ENCODE measurements at places on chromosomes 13 and 19. TPM values are rescaled to one million over a fixed set of nuclear protein-coding genes. Genes with fewer than 3 reads are reported as not detected.

DNA sequence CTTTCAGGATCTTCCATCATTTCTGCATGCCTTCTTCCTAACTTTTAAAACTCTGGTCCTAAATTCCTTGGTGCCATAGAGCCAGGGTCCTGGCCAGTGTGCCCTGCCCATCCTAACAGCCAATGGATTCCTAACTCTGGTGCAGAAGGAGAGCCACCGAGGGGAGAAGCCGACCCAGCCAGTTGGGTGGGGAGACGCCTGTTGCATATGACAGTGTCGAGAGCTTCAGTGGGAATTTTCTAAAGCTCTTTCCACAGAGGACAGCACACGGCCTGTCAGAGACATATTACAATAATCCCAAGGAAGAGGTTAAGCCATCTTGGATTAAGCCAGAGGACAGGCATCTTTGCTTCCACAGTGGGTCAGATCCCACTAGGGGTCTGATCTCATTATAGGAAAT, 180.4 kb downstream of the ZNF536 start:
- H3K27ac ChIP-seq: no peak overlapping the region
- no peaks in the 10 kb centered on the region for H3K27me3 ChIP-seq
- DNase-seq: no peak
- H3K36me3 ChIP-seq: peaks cover 6% of the 10 kb centered on the region
- H3K4me1 ChIP-seq: peaks cover 30% of the 10 kb centered on the region

GRCh38 chr19:46213156-46213555, 16.4 kb upstream of the IGFL1 start:
- no peak for DNase-seq
- no peaks in the 10 kb centered on the region for H3K36me3 ChIP-seq
- H3K4me1 ChIP-seq: no peaks in the 10 kb centered on the region
- H3K27ac ChIP-seq: no peak overlapping the region

DNA sequence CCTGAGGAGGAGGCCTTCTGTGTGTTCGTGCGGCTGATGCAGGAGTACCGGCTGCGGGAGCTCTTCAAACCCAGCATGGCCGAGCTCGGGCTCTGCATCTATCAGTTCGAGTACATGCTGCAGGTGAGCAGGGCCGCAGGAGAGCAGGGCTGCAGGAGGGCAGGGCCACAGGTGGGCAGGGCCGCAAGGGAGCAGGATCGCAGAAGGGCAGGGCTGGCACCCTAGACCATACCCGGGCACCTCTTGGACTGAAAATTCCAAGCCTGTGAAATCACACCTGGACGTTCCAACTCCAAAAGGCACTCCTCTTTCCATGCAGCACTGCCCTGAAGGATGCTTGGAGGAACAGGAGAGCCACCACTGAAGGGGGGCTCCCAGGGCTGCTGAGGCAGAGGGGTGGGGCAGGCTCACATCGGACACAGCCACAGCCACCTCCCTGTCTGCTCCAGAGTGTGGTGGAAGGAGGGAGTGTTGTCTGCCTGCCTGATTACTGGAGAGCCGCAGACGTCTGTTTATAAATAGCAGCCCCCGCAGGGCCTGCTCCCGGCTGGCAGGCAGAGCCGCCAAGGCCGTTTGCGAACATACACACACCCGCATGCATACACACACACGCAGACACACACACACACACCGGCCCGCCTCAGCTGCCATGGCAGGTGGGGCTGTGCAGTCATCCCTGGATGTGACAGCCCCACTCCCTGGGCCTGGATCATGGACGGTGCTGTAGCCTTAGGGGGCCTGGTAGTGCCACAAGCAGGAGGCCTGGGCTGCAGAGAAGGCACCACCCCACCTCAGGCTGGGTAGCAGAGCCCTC, 20.2 kb downstream of the EVI5L start:
- no peak overlapping the region for H3K4me3 ChIP-seq
- no peaks in the 10 kb centered on the region for H3K4me1 ChIP-seq
- no peaks in the 10 kb centered on the region for H3K36me3 ChIP-seq
- DNase-seq: peak; percentile 26
- H3K27me3 ChIP-seq: no peaks in the 10 kb centered on the region

- no peaks in the 10 kb centered on the region for H3K27me3 ChIP-seq
- DNase-seq: peak; percentile 71
- peaks cover 17% of the 10 kb centered on the region for H3K4me1 ChIP-seq
- H3K27ac ChIP-seq: no peak overlapping the region
- no peaks in the 10 kb centered on the region for H3K36me3 ChIP-seq
- no peak overlapping the region for H3K4me3 ChIP-seq
Measured at GRCh38 chr13:72290962-72291681, 424.1 kb upstream of the DACH1 start.

GRCh38 chr19:14147797-14148605, 11.6 kb upstream of the ASF1B start:
- peak; percentile 85 for DNase-seq
- no peak overlapping the region for H3K4me3 ChIP-seq
- no peaks in the 10 kb centered on the region for H3K36me3 ChIP-seq
- H3K27ac ChIP-seq: no peak overlapping the region

DNA sequence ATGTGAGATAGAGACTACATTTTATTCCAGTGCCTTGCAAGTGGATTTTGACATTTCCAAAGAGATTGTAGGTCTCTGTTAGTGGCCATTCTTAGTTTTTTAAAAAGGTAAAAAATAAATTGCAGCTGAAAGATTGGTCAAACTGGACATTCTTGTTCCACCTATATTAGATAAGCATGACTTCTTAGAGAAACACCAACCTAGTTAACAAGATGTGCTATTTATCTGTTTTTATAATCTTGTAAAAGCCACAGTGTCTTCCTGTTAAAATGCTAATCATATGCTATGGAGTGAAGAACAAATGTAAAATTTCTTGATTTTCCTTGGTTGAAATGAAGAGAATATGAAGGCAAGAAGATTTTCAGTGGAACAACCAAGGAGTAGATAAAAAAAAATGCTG, 33.4 kb upstream of the GPR183 start:
- no peak for DNase-seq
- no peaks in the 10 kb centered on the region for H3K4me1 ChIP-seq
- peaks cover 7% of the 10 kb centered on the region for H3K36me3 ChIP-seq
- H3K27me3 ChIP-seq: no peaks in the 10 kb centered on the region
- H3K4me3 ChIP-seq: no peak overlapping the region
- no peak overlapping the region for H3K27ac ChIP-seq

- H3K27ac ChIP-seq: no peak overlapping the region
- no peak for DNase-seq
- no peaks in the 10 kb centered on the region for H3K27me3 ChIP-seq
Measured at GRCh38 chr19:33442706-33443105, 69.2 kb downstream of the CEBPG start.

- no peak for DNase-seq
- no peak overlapping the region for H3K27ac ChIP-seq
- H3K4me3 ChIP-seq: no peak overlapping the region
- no peaks in the 10 kb centered on the region for H3K27me3 ChIP-seq
Measured at GRCh38 chr19:14189415-14189814, 16.6 kb downstream of the ADGRL1 start.

- no peaks in the 10 kb centered on the region for H3K4me1 ChIP-seq
- no peak for DNase-seq
- H3K27ac ChIP-seq: no peak overlapping the region
- no peaks in the 10 kb centered on the region for H3K27me3 ChIP-seq
- no peak overlapping the region for H3K4me3 ChIP-seq
- peaks cover 6% of the 10 kb centered on the region for H3K36me3 ChIP-seq
Measured at GRCh38 chr13:43110658-43111057, 87.3 kb downstream of the DNAJC15 start.

DNA sequence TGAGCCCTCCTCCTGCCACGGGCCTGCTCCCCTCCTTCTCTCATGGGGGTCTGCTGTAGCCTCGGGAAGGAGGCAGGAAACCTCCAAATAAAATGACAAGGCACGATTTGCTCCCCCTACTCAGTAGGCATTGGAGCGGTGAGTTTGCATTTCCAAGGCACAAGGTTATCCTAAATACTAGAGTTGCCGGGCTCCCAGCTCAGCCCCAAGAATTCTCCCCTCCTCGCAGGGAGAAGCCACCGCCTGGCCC, 1.5 kb downstream of the CEBPA start:
- H3K36me3 ChIP-seq: no peaks in the 10 kb centered on the region
- H3K27ac ChIP-seq: no peak overlapping the region
- no peaks in the 10 kb centered on the region for H3K27me3 ChIP-seq
- DNase-seq: no peak

GRCh38 chr13:53405616-53406015, 377.0 kb downstream of the OLFM4 start:
- no peaks in the 10 kb centered on the region for H3K4me1 ChIP-seq
- peak; percentile 7 for DNase-seq
- no peaks in the 10 kb centered on the region for H3K27me3 ChIP-seq
- H3K4me3 ChIP-seq: no peak overlapping the region

- no peaks in the 10 kb centered on the region for H3K36me3 ChIP-seq
- H3K27ac ChIP-seq: no peak overlapping the region
- no peaks in the 10 kb centered on the region for H3K4me1 ChIP-seq
- no peak overlapping the region for H3K4me3 ChIP-seq
- DNase-seq: no peak
- H3K27me3 ChIP-seq: no peaks in the 10 kb centered on the region
Measured at GRCh38 chr13:85626603-85627002, 172.6 kb downstream of the SLITRK6 start.

GRCh38 chr13:33351319-33351718, 65.8 kb upstream of the STARD13 start:
- peak overlapping the region; percentile 98 for H3K4me3 ChIP-seq
- peak; percentile 45 for DNase-seq
- peak overlapping the region; percentile 86 for H3K27ac ChIP-seq
- H3K36me3 ChIP-seq: peaks cover 13% of the 10 kb centered on the region
- peaks cover 39% of the 10 kb centered on the region for H3K4me1 ChIP-seq
- H3K27me3 ChIP-seq: no peaks in the 10 kb centered on the region

DNA sequence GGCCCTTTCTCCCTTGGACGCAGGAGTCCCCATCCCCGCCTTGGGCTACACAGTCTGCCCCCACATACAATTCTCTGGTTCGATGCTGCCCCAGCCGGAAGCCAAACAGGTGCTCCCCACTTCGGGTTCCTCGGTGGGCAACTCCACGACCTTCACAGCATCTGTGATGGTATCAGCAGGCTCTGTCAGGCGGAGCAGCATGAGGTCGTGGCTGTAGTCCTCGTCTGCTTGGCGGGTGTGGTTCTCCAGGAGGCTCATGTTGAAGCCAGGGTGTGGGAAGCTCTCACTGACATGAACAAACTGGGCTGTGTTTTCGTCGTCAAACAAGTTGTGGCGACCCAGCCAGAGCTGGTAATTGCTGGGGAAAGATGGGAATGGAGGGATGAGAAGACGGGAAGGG, 3.5 kb downstream of the KLK1 start:
- 0 out of 2 replicates have a peak, but pooled peaks cover 3% of the 10 kb centered on the region for H3K27me3 ChIP-seq
- H3K4me3 ChIP-seq: no peak overlapping the region
- no peak overlapping the region for H3K27ac ChIP-seq
- DNase-seq: no peak
- no peaks in the 10 kb centered on the region for H3K36me3 ChIP-seq

- H3K4me1 ChIP-seq: no peaks in the 10 kb centered on the region
- no peaks in the 10 kb centered on the region for H3K36me3 ChIP-seq
- no peak for DNase-seq
- H3K4me3 ChIP-seq: no peak overlapping the region
Measured at GRCh38 chr19:29448046-29448445, 77.7 kb upstream of the VSTM2B start.

GRCh38 chr19:35353635-35354034, 4.6 kb upstream of the FFAR3 start:
- H3K27ac ChIP-seq: no peak overlapping the region
- DNase-seq: no peak
- H3K4me1 ChIP-seq: no peaks in the 10 kb centered on the region
- no peak overlapping the region for H3K4me3 ChIP-seq
- H3K36me3 ChIP-seq: no peaks in the 10 kb centered on the region

DNA sequence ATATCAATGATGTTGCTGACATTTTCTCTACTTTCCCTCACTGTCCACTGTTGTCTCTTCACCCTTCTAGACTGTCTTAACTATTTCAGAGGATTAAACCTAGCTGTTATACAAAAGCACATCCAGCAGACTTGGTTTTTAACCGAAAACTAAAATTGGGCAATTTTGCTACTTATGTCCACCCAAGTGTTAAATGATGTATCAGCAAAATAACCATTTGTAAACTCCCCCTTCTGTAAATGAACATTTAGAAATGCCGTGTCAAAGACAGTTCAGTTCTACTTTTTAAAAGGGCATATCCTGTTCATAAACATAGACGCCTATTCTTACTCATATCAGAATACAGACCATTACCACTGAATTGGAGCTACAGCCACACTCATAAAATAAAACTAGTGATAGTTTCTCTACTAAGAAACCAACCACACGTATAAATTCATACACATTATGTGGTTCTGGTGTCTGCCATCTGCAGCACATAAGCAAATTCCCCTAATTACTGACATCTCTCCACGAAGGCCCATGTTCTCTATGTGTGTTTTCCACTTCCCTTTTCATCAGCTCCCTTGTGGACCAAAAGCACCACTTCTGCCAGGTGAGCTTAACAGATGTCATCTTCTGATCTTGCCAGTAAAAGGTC, 1091.8 kb downstream of the PCDH9 start:
- no peaks in the 10 kb centered on the region for H3K27me3 ChIP-seq
- H3K27ac ChIP-seq: no peak overlapping the region
- DNase-seq: no peak
- no peaks in the 10 kb centered on the region for H3K36me3 ChIP-seq
- H3K4me1 ChIP-seq: no peaks in the 10 kb centered on the region

GRCh38 chr19:16778796-16779411, 50.3 kb upstream of the SIN3B start:
- no peaks in the 10 kb centered on the region for H3K36me3 ChIP-seq
- H3K4me1 ChIP-seq: no peaks in the 10 kb centered on the region
- H3K27me3 ChIP-seq: no peaks in the 10 kb centered on the region
- H3K27ac ChIP-seq: no peak overlapping the region
- peak; percentile 83 for DNase-seq

LIN7B gene
- total RNA-seq: 5.0 TPM

UBA52 gene
- total RNA-seq: 1,352 TPM

PRTN3 gene
- total RNA-seq: not detected

SSC5D gene
- 3.1 TPM for total RNA-seq

NTF4 gene
- total RNA-seq: not detected

DENND1C gene
- not detected for total RNA-seq

KLK3 gene
- total RNA-seq: not detected
